ENCODE measurements at places on chromosomes 3 and 15.

GRCh38 chr3:65313666-65314065 lies 625.9 kb upstream of the ADAMTS9 start:
- no peak for DNase-seq

DNA sequence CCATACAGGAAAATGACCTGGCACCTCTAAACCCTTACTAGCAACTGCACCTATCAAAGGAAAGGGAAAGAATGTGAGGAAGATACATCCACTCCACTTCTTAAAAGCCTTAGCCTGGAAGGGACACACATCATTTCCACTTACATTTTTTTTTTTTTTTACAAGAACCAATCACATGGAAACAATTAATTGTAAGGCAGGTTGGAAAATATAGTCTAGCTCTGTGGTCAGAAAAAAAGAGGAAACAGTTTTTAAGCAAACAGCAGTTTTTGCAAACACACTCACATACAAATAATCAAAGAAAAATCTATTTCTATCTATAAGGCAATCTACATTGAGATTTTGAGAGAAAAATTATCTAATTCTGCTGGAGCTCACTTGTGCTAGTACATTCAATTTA lies 98.9 kb upstream of the SPRED1 start:
- DNase-seq = no peak

GRCh38 chr3:194285850-194286197 lies 65.3 kb downstream of the CPN2 start:
- DNase-seq = no peak

GRCh38 chr3:46666453-46666845 lies 27.0 kb downstream of the ALS2CL start:
- no peak for DNase-seq

DNA sequence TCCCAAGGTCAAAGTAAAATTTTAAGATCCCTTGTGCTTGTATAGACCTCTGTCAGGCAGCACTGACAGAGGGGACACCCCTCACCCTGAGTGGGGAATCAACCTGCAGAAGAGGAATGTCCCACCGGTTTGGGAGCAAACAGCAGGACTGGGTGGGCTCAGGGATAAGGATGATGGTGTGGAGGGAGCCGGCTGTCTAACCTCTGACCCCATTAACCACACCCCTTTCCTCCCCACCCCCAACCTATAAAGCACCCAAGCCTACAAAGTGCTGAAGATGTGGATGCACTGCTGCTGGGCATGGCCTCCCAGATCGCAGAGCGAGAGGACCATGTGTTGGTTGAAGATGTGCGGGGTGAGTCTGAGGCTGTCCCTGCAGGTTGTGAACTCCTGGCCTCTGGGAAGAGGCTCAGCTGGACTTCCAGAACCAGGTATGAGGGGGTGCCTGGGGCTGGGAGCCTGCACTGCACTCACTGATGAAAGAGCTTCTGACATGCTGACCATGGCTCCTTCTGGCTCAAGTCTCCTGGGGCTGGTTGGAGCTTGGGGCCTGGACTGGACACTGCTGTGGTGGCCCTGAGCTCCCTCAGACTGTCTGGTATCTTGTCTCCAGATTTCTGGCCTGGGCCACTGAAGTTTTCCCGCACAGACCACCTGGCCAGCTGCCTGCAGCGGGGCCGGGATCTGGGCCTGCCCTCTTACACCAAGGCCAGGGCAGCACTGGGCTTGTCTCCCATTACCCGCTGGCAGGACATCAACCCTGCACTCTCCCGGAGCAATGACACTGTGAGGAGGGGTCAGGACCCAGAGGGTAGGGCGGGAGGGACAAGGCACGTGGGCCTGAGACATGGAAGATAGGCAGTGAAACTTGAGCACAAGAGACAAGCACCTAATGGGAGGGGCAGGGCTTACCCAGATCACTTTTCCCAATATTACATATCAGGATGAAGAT lies 9.3 kb downstream of the DUOX1 start:
- no peak for DNase-seq

GRCh38 chr3:72161881-72162595 lies 377.1 kb upstream of the PROK2 start:
- DNase-seq = no peak

All from right renal cortex interstitium (tissue), 3 donors.